ENCODE measurements at places on chromosomes 1 and 21.

DNA sequence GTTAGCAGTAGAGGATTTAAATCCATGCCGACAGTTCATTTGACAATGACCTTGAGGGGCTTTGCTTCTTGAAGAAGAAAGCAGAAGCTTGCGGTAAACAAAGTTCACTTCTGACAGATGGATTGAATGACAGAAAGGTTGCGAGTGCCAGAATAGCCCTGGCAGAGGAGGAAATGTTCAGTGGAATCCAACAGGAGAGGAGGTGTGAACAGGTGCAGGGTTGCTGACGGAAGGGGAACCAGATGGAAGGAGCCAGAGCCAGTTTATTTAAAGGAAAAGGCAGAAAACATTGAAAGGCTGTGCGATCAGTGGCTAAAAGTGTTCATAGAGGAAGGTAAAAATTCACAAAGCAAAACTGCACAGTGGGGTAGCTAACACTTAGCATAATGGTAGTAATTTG, 141.0 kb downstream of the SDCCAG8 start:
- no peak for DNase-seq

DNA sequence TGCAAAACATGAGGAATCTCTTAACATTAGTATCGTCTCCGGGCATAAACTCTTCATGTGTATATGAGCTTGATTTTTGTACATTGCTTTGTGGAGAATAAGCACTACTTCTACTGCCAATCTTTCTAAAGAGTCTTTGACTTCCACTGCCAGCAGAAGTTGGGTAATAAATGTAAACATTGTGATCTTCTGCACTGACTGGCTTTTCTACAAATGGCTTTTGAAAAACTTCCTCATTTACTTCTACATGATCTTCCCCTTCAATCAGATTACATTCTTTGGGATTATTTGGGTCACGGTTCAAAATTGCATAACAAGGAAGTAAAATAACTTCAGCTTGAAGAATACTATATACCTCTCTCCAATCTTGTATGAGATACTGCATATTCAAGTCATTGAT, 30.4 kb upstream of the SLC44A5 start:
- DNase-seq: no peak

- DNase-seq: peak; percentile 37
These were observed 9.2 kb upstream of the KCNQ4 start for GRCh38 chr1:40774266-40774998.

- no peak for DNase-seq
These were observed 176.3 kb downstream of the SDCCAG8 start for GRCh38 chr1:243432136-243432535.

GRCh38 chr1:85225624-85226380, 25.0 kb upstream of the SYDE2 start:
- DNase-seq: no peak

GRCh38 chr1:5980314-5981008, 11.8 kb downstream of the NPHP4 start:
- no peak for DNase-seq

DNA sequence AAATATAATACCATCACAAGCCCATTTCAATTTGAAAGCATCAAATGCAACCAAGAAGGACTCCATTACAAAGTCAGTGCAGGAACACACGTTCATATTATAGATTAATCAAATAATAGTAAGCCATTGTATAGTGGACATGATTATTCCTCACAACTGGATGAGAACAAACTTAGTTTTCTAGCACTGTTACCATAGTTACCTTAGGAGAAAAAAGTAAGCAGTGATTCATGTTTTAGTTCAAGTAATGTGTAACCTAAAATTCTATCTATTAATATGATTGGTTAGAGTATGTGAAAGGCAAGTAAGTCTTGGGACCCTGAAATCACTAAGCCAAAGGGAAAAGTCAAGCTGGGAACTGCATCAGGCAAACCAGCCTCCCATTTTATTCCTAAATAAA, 15.2 kb downstream of the SSX2IP start:
- DNase-seq: no peak

DNA sequence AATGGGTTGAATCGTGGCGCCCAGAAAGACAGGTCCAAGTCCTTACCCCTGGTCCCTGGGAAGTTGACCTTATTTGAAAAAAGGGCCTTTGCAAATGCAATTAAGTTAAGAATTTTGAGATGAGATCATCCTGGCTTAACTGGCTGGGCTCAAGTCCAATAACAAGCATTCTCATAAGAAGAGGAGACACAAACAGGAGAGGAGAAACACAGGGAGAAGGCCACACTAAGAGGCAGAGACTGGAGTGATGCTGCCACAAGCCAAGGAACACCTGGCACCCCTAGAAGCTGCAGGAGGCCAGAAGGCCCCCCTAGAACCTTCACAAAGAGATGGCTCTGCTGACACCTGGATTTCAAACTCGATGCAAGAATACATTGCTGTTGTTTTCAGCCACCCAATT, 44.6 kb downstream of the PDPN start:
- DNase-seq: no peak

DNA sequence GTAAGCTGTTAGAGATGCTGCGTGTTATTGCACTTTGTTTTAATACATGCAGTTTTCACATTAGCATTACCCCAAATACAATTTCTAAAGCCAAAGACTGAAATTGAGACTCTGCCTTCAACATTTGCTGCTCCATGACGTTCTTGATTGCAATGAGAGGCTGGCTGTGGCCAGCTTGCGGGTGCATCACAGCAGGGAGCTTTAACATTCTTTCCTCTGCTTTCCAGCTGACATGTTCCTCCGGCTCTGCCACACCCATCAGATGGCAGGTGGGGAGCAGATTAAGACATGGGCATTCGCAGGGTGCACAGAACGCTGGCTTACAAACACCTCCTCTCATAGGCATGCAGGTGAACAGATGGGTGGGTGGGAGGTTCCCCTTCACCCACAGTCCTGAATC, 314.1 kb downstream of the DISC1 start:
- no peak for DNase-seq

Measured in stimulated activated CD8-positive, alpha-beta memory T cell treated with anti-CD3 and anti-CD28 coated beads, Interleukin-7, amount 100 ng/mL, for 24 hours (primary cell).